Dorsolateral prefrontal cortex (tissue), 122 donors: ENCODE measurements at places on chromosomes 12 and 14.

GRCh38 chr14:100731011-100731670 lies 4.4 kb downstream of the DLK1 start:
- DNase-seq = no peak

DNA sequence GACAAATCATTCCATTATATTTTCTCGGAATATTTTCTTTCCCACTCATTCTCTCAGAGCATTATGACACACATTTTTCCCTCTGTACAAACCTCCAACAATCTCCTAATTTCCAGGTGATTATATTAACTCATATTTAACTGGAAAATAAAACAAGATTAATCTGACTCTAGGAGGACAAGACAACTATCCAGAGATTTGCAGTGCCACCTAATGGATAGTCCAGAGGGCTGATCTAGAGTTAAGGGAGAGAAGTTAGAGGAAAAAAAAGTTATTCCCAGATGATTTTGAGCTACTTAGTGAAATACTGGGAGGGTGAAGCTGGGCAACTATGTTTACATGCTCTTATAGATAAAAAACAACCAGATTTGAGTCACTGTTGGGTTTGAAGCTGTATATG lies 161.7 kb downstream of the ALX1 start:
- no peak for DNase-seq

- DNase-seq = peak; percentile 76
Observed at GRCh38 chr12:120584343-120585149, 3.3 kb upstream of the POP5 start.

GRCh38 chr14:68113343-68113930 lies 293.9 kb downstream of the RAD51B start:
- DNase-seq = no peak

DNA sequence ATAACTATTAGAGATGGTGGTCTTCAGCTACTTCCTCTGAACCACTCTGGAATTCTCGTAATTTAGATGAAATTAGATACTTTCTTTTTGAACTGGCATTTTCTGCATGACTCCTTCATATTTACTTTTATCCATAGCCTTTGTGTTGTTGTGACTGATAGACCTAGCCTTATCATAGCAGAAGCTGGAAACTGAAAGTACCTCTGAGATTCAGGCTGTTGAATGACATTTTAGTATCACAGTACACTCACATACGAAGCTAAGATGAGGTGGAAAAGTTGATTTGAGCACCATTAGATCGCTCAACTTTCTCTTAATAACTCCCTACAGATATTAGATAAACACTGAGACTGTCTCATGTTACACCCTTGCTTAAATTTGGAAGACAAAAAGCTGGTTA lies 525.1 kb upstream of the FBXO33 start:
- no peak for DNase-seq

DNA sequence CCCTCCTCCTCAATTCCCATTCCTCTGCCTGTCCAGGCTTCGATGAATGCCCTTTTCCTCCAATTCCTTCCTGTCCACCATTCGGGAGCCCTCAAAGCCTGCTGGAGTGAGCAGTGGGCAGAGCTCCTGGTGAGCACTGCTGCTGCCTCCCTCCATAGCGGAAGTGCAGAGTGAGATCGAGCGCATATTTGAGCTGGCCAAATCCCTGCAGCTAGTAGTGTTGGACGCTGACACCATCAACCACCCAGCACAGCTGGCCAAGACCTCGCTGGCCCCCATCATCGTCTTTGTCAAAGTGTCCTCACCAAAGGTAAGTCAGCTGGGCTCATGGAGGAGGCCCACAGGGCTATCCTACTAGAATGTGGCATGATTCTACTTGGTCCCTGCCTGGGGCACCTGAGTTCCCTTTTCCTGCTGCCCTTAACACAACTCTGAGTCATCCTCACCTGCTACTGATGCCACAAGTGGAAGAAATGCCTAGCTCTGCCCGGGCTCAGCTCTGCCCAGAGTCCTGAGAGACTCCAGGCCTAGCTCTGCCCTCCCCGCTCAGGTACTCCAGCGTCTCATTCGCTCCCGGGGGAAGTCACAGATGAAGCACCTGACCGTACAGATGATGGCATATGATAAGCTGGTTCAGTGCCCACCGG lies 8.0 kb downstream of the CACNB3 start:
- no peak for DNase-seq

DNA sequence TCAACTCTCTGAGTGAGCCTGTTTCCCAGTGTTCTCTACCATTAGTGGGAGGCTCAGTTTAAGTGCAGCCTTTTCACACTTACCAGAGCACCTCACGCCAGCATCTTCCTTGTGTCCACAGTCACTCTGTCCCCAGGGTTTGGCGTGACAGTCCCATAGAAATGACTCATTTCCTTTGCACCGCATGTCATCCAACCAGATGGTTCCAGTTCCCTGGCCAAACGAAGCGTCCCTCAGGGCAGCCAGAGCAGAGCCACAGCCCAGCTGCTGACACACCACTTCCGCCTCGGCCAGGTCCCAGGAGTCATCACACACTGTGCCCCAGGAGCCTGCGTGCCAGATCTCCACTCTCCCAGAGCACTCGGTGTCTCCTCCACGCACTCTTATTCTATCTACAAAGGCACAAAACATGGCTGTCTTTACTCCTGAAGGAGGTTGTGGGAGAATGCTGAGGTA lies 65.4 kb downstream of the ACSM4 start:
- DNase-seq = peak; percentile 17

DNA sequence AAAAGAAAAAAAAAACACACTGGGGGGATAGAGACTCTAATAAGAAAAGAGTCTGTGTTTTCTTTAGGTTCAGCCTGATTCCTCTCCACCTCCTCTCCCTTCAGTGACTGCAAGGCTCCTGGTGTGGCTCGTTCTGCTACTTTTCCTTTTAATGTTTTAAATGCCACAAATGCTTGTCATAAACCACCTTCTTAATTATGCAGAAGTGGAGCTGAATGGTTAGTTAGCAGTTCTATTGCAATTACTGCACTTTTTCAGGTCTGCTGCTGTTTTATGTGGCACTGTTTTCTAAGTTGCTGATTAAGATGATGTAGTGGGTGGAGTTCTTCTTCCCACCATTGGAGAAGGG lies 878.1 kb downstream of the DIO2 start:
- no peak for DNase-seq

DNA sequence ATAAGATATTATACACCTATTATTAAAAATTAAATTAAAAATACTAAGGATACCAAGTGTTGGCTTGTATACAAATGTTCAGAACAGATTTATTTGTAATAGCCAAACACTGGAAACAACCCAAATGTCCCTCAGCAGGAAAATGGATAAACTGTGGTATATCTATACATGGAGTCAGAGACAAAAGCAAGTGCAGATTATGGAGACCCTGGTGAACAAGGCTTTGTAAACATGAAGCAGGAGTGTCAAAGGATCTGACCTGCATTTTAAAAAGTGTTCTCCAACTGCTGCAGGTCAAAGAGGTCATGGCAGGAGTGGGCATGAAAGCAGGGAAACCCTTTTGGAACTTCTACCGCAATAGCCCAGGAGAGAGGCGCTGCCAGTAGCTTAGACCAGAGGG lies 181.6 kb downstream of the STXBP6 start:
- DNase-seq = no peak

GRCh38 chr14:33993246-33993645 lies 42.4 kb upstream of the EGLN3 start:
- no peak for DNase-seq

GRCh38 chr12:63805704-63806672 lies 26.3 kb downstream of the RXYLT1 start:
- no peak for DNase-seq

GRCh38 chr12:86513226-86513625 lies 257.0 kb upstream of the MGAT4C start:
- no peak for DNase-seq

- no peak for DNase-seq
Observed at GRCh38 chr12:47770086-47770726, 2.8 kb upstream of the SLC48A1 start.

DNA sequence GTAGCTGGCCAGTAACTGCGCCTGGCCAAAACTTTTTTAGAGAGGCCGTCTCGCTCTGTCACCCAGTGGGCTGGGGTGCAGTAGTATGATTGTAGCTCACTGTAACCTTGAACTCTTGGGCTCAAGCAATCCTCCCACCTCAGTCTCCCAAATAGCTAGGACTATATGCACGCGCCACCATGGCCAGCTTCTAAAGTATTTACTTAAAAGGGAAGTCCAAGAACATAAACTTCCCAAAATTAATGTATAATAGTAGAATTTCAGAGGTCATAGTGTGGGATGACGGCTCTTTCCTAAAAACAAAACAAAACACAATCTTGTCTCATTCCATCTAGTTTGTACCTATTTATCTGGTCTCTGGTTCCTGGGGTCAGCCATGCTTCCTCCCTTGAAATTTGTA lies 42.2 kb upstream of the FOS start:
- no peak for DNase-seq

- no peak for DNase-seq
Observed at GRCh38 chr14:90613453-90613852, 202.8 kb downstream of the TTC7B start.

DNA sequence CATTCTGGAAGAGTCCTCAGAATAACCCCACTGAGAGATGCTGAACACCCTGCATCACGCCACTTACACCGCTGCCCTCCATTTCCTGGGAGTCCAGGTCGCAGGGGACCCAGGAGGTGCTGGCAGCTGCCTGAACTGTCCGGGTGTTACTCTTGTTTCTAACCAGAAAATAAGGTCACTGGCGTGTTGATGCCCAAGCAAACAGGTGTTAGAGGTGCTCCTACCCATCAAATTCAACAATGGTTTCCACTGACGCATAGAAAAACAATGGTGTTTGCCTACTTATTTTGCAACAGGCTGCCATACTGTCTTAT lies 23.8 kb downstream of the PITPNM2 start:
- no peak for DNase-seq

GRCh38 chr14:70366911-70367310 lies 7.4 kb upstream of the COX16 start:
- DNase-seq = no peak

DNA sequence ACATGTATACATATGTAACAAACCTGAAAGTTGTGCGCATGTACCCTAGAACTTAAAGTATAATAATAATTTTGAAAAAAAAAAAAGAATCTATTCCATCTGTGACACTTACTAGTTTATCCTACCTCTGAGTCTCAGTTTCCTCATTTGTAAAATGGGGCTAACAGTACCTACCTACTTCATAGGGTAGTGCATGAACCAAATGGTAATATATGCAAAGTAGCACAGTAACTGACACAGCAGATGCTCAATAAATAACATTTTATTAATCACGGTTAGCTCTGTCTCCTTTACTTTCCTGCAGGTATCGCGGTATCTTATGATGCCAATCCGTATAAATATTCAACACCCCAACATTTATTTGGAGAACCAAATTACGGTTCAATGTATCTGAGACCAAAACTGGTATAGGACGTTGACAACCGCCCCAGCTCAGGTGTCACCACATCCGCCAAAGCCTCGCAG lies 703 bp downstream of the TMED10 start:
- no peak for DNase-seq

DNA sequence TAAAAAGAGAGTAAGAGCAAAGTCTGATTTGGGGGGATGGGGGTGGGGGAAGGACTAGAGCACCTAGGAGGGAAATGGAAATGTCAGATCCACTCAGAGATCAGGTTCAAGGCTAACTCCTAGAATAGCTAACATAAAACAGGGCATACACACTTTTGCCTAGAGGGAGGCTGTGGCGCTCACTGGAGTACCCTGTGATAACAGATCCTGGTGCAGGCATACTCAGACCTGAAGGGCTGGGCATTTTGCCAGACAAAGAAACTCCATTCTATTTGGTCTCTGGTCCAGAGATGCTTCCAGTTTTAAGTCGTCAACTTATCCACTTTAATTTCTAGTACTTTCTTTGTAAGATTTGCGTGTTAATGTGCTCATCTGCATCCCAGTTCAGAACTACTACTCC lies 5.8 kb downstream of the CTDSP2 start:
- no peak for DNase-seq

DNA sequence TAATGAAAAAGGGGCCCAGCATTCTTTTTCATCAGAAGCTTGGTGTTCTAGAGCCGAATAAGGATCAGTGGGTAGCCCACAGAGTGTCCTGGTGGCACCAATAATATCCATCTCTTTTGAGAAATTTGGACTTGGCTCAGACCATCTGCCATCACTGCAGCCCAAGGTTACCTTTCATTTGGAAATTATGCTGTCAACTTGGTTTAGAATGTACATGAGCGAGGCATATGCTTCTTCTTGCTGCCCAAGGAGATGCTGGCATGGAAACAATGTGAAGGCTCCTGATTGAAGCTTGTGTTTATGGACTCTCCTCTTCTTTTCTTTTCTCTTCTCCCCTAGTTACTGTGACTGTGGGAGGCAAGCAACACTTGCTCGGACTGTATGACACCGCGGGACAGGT lies 50.0 kb downstream of the GPHB5 start:
- DNase-seq = no peak

DNA sequence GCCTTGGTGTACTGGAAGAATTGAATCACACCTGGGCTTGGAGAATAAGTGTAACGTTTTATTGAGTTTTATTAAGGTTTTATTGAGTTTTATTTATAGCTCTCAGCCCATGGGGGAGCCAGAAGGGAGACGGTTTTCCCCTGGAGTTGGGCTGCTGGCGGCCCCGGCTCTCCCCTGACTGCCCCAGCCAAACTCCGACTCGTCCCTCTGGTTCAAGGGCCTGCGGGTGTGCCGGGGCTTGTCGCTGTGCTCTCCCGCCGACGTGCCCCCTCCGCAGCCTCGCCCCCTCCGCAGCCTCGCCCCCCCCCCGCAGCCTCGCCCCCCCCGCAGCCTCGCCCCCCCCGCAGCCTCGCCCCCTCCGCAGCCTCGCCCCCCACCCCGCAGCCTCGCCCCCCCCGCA lies 326.1 kb upstream of the RTL1 start:
- no peak for DNase-seq

DNA sequence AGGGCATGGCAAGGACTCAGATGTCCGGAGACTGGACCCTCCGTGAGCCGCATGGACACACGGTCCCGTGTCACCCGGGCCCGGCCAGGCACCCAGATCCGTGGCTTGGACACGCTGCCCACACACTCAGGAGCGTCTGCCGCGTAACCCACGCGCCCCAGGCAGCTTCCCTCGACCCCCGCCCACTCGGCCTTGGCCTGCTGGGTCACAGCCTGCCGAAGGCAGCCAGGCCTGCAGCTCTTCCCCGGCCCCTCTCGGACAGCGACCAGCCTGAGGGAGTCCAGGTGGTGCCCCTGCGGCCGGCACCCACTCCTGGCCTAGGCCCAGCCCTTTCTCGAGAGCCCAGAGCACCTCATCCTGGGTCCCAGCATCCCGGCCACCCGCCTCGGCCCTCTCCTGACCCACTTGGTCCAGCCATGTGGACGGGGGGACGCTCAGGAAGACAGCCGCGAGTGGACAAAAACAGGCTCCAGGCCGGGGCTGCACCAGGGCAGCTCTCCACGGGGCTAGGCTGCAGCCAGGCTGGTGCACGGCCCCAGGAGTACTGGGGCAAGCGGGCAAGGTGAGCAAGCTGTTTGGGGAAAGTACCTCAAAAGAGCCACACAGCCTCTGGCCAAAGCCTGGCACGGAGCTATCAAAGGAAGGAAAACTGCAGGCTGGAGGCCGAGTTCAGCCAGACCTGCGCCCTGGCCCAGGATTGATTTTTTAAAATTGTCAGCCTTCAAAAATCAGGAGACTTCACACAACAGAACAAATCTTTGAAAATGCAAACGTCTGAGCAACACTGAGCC lies 6.5 kb downstream of the AKT1 start:
- no peak for DNase-seq

- no peak for DNase-seq
Observed at GRCh38 chr12:6405963-6406362, 22.0 kb downstream of the LTBR start.

GRCh38 chr12:57069523-57069922 lies 9.1 kb downstream of the NEMP1 start:
- peak; percentile 50 for DNase-seq
